Stimulated activated CD4-positive, alpha-beta T cell treated with anti-CD3 and anti-CD28 coated beads, TNF-alpha, amount 100 ng/mL, for 48 hours (primary cell): ENCODE measurements at places on chromosomes 2 and 18.

DNA sequence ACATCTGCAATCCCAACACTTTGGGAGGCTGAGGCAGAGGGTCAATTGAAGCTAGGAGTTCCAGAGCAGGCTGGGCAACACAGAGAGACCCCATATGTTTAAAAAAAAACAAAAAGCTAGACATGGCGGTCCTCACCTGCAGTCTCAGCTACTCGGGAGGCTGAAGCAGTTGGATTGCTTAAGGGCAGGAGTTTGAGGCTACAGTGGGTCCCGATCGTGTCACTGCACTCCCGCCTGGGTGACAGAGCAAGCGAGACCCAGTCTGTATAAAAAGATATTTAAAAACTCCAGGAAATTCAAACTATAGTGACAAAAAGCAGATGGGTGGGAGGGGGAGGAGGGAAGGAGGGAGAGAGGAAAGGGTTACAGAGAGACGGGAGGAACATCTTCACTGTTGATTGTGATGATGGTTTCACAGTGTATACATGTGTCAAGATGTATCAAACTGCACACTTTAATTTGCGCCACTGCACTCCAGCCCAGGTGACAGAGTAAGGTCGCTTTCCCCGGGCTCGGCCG, 942 bp upstream of the ZNF236 start:
- no peak for DNase-seq

DNA sequence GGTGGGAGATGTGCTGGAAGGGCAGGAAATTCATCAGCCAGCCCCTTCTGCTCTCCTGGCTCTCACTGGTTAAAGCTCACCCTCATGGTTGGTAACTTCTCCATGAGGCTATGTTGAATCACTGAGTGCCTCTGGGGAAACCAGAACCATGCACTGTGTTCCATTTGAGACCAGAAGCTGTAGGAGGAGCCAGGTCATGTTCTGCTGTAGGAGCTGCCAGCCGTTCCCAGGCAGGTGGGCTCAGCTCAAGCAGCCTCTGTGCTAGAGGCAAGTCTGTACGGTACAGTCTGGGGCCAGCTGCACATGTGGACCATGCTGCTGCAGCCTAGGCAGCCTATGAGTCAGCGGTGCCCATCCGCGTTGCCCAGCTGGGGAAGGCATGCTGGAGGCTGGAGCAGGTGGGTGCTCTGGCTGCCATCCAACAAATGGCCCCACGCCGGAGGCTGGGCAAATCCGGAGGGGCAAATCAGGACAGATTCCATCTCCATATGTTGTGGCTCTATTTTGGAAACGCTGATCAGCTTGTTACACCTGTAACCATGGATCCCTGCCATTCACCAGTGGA, 22.0 kb upstream of the KCNF1 start:
- DNase-seq: no peak

- no peak for DNase-seq
Observed at GRCh38 chr2:205731583-205731981, 49.3 kb downstream of the NRP2 start.

DNA sequence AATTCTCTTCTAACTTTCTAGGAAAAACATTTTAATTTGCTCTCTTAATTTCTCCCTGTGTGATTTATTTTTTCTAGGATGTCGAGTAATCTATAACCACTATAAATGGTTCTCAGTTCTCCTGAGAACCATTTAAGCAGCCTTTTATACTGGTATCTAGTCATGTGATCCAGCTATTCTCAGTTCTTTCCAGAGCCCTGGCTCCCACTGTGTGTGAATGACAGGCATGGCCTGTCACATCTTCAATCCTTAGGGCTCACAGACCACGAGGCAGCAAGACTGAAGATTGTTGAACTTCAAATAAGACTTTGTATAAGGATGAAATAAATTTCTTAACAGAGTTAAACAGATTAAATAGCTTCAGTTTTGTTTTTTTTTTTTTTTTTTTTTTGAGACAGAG, 219.4 kb downstream of the HNMT start:
- no peak for DNase-seq

DNA sequence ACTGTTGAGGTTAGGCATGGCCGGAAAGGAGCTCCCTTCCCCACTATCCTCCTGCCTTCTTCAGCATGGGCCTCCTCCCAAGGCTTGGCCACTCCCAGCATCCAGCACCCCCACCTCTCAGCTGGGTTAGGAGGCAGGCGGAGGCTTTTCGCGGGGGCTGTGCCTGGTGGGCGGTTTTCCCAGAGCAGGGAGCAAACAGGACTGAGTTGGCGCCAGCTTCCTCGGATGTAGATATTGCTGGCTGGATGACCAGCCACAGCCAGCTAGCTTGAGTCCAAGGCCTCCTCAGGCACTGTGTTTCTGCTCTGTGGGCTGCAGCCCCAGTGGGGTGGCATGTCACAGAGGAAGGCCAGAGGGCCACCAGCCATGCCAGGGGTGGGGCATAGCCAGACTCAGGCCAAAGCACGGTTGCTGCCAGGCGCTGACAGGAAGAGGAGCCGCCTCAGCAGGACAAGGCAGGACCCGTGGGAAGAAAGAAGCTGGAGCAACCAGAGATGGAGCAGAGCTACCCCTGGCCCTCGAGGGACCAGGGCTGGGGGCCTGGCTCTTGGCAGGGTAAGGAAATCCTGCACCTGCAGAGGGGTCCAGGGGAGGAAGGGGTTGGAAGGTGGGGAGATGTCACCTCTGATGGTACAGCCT, at the start of gene TCF23:
TSS of gene TCF23 (plus strand) at position 204 of the 639 bp plus-strand sequence. CDS start at position 334, 130 bp downstream.
- DNase-seq: no peak

DNA sequence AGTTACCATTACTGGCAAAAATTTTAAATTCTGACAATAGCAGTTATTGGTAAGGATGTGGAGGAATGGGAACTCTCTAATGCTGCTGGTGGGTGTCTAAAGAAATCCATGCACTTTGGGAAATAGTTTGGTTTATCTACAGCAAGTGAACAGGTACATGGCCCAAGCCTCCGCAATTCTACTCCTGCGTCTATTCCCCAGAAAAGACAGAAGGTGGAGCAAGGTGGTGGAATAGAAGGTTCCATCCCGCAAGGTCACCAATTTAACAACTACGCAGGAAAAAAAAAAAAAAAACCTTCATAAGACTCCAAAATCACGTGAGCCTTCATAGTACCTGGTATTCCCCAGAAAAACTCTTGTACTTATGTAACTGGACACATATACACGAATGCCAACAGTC, 6.5 kb downstream of the CFAP65 start:
- DNase-seq: no peak

GRCh38 chr2:197777823-197778407, 7.2 kb downstream of the BOLL start:
- no peak for DNase-seq

- peak; percentile 54 for DNase-seq
Observed at GRCh38 chr2:85405201-85406059, 4.7 kb downstream of the CAPG start.

DNA sequence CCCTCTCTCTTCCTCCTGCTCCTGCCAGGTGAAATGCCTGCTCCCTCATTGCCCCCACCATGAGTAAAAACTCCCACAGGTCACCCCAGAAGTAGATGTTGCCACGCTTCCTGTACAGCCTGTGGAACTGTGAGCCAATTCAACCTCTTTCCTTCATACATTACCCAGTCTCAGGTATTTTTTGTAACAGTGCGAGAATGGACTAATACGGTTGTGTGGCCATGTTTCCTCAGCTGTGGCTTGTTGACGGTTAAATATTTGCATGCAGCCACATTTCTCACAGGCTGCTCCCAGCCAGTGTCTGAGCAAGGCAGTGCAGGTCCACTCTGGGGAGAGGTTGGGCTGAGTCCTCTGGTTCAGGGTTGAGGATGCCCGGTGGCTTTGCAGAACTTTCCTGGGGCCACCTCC, 27.8 kb upstream of the COPS8 start:
- DNase-seq: no peak
